ENCODE measurements at places on chromosomes 7 and 10.

- no peak for DNase-seq
Measured at GRCh38 chr7:27779873-27780272, 39.9 kb downstream of the TAX1BP1 start.

DNA sequence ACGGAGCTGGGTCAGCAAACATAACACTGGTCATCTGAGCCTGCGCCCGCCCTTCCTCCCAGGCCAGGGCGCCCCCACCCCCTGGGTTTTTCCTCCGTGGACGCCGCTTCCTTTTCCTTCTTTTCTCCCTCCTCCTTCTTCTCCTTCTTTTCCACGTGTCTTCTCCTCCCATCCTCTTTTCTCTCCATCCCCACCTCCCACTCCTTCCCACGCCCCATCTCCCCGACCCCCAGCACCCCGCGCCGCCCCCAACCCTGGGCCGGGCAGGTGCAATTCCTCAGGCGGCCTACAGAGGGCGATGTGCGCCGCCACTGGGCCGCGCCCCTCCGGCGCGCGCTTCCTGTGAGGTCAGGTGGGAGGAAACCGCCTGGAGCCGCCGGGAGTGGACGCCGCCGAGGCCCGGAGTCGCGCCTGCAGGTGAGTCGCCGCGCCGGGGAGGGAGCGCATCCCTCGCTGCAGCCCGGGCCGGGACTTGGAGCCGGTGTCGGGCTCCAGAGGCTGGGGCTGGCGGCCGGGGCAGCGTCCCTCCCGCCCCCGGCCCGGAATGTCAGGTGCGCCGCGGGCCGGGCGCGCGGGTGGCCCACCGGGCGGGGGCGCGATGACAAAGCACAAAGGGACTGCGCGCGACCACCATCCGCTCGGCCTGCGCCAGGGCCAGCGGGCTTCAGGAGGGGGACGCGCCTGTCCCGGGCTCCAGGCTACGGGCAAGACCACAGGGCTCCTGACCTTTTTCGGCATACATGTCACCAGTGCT, at the start of gene FAM241B:
Gene FAM241B, plus strand, starts transcription at position 351 of the 754 bp plus-strand sequence. CDS start 1,497 bp downstream, outside the sequence.
- peak; percentile 58 for DNase-seq

- no peak for DNase-seq
Measured at GRCh38 chr7:25527665-25528170, 299.4 kb upstream of the NPVF start.

DNA sequence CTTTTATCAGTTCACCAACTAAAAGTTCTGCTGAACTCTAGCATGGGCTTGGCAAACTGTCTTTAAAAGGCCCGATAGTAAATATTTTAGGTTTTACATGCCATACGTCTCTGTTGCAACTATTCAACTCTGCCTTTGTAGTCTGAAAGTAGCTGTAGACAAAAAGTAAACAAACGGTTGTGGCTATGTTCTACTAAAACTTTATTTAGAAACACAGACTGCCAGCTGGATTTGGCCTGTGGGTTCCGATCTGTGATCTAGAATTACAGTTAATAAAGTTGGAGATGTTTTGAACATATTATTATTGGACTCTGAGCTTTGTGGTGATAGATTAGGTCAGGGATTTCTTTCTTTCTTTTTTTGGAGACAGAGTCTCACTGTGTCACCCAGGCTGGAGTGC, 33.1 kb downstream of the VPS50 start:
- DNase-seq, result no peak

- DNase-seq, result no peak
Measured at GRCh38 chr7:23494009-23494408, 23.7 kb upstream of the IGF2BP3 start.

DNA sequence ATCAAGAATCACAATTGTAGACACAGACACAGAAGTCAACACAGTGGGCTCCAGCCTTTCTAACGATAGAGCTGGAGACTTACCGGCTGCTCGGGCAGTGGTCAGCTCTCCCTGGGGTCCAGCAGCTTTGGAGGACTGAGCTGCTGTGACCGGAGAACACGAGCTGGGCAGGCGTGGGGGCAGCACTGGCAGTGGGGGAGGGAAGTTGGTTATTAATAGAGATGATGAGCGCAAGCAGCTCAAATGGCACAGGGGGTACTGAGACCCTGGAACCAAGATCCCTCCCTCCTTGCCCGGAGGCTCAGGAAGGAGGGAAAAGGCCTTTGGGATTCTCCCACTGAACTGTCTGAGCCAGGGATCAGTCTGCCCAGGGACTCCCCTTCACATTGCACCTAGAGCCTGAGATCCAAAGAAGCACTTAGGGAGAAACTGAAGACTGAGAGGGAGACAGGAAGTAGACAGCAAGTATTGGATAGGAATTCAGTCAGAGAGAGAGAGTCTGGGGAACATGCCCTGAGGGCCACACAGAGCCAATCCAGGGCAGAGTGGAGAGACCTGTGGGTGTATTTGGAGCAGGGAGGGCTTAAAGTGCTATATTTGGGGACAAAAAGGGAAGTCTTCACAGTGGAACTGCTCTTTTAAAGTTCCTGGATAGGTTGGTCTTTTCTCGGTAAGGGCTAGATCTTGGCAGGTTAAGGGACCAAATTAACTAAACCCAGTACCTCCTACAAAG, at the start of gene MYOZ1:
Gene MYOZ1, minus strand, starts transcription at position 147 of the 733 bp plus-strand sequence. CDS start 1,457 bp downstream, outside the sequence.
- DNase-seq, result no peak

GRCh38 chr7:82049442-82049841, 279.6 kb upstream of the HGF start:
- no peak for DNase-seq

DNA sequence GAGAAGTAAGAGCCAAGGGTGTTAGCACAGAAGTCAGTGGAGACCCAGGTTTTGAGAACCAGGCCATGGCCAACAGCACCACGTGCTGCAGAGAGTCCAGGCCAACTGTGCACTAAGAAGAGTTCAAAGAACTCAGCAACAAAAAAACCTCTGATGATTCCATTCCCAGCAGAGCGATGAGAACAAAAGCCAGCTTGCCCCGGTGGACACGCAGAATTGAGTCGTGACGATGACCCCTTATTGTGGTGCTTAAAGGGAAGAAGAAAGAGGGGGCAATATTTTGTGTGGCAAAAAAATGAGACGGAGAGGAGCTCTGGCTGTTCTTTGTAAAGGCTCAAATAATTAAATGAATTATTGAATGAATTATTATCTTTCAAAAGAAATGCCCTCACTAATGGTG, 468.3 kb upstream of the AUTS2 start:
- no peak for DNase-seq

GRCh38 chr7:29337546-29338116, 143.1 kb downstream of the CHN2 start:
- DNase-seq, result no peak

DNA sequence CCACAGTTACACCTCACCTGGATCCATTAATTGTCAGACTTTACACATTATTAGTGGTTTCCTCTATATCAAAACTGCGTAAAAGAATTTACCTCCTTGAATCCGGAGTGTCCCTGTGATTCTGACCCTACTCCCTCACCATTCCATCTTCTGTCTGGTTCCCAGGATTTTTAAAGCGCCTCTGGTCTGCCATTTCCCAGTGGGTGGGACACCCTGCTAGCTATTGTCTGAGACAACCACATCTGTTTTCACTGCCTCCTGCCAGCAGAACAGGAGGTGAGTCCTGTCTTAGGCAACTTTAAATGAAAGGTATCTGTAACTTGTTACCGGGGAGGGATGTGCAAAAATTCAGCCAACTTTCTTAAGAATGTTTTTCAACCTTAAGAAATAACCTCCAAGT, 2.3 kb downstream of the MACROH2A2 start:
- DNase-seq, result no peak

DNA sequence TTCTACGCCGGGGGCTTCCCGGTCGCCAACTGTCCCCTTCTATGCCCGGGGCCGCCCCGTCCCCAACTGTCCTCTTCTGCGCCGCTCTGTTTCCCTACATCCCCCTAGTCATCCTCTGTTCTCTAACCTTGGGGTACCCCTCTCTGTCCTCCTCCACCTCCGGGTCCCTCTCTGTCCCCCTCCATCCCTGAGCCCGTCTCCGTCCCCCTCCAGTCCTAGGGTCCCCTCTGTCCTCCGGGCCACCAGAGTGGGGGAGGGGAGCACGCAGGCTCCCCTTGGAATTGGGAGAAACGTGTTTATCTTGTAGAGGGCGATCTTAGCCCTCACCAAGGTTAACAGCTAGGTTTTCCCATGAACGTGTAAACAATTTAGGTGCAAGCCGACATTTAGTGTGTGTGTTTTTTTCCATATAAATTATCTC, 852 bp upstream of the KLF6 start:
- no peak for DNase-seq

- no peak for DNase-seq
Measured at GRCh38 chr7:101537935-101538595, 91.0 kb downstream of the MYL10 start.

GRCh38 chr10:127738512-127739424, 1.8 kb downstream of the FOXI2 start:
- peak; percentile 65 for DNase-seq

DNA sequence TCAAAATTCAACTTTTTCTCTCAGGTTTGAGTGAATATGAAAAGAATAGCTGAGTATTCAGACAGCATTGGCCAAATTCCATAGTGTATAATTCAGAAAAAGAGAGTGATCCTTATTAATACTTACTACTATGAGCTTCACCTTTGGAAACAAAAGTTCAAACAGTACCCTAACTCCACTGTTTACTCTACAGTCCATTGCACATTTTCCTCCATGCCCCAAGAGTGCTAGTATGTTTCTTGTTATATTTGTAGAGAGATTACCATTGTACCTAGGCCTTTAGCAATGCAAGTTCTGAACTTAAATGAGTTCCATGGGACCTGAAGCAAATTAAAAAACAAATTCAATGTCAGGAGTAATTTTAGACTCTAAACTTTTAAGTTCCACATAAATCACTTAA, 48.1 kb downstream of the MAGI2 start:
- no peak for DNase-seq

DNA sequence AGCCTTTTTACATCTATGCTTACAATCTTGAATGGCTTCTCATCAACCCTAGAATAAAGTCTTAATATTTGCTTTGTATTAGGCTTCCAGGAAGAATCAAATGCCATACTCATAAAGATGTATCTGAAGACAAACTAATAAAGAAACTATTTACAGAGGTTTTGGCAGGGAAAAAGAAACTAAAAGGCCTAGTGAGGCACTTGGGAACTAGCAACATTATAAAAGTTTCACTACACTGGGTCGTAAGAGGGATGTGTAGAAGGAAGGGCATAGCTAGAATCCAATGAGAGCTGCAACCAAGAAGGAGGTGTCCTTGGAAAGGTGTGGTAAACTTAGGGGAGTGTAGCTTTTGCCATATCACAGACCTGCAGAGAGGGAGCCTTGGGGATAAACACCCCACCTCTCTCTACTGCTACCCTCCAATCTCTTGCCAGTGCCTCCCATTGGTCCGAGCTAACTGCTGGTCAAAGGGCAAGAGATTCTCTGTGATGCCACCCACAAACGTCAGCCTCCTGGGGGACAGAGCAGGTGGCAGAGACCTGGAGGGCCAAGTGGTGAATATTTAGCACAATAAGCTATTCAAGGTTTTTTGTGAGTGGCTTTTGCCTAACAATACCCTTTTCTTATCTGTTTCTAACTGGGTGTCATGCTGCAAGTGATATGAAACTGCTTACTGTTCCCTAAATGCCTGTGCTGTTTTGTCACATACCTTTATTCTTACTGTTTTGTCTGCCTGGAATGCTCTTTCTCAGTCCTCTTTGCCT, 60.7 kb downstream of the CPED1 start:
- DNase-seq, result no peak

- no peak for DNase-seq
Measured at GRCh38 chr7:155829796-155830470, 17.7 kb upstream of the SHH start.

DNA sequence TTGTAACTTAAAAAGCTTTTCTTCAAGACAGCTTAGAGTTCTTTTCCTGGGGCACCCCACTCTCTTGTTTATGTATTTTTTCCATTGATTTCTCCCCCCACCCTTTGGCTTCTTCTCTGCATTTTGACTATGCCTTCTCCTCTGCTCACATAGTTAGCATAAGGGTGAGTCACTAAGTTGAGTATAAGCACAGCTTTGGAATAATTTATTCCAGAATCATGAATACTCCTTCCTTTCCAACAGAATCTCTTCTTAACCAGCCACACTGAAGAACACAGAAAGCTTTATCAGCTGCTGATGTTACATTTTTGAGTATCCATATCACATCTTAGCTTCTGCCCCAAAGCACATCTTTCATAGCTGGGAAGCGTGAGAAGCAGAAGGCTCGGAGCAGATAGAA, 449.5 kb upstream of the MKI67 start:
- DNase-seq, result no peak

GRCh38 chr7:17488829-17489228, 190.4 kb downstream of the AHR start:
- no peak for DNase-seq
